ENCODE measurements at places on chromosomes 5 and 9.

DNA sequence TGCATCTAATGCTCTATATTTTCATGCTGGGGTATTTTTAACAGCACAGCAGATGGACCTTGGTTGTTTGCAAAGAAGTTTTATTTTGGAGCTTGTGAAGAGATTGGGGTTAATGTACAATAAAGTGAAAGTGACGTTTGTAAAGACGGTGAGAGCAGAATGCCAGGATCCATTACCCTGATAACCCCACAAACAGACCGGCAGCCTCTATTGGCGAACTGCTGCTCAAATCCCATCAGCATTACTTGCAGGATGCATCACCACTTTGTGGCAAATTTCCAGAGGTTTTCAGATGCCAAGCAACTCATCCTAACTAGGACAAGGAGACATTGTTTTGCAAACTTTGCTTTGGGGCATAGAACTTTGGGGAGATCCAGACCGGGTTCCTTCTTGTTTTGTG, 383.3 kb upstream of the ZNF462 start:
- no peak for DNase-seq

DNA sequence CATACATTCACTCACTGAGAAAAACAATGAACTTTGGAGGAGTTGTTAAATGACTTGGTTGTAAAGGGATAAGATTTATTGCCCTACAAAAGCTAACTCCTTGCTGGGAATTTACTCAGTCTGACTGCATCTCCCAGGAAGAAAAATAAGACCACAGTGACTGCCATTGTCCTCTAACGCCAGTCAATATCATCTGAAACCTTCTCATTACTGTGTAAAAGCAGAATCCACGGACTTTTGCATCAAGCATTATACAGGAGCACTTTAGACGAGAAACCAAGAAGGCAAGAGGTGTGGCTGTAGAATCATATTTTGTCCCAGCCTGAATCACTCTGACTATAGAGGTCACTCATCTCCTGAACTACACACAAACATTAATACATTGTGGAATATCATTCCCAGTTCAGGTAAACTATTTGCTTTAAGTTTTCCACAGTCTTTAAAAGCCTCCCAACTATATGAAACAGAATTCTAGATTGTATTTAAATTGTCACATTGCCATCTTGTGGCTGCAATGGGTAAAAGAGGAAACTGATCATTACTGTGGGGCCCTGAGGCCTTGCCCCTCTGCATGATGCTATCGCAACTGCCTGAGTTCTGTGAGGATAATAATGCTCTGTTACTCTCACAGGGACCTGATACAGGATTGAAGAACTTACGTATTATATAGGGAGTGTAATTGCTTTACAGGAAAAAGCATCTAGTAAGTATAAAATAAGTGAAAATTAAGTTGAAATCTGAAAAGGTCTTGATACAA, 142.9 kb downstream of the SLCO4C1 start:
- no peak for DNase-seq

- no peak for DNase-seq
Measured at GRCh38 chr5:32562843-32563242, 22.5 kb upstream of the SUB1 start.

DNA sequence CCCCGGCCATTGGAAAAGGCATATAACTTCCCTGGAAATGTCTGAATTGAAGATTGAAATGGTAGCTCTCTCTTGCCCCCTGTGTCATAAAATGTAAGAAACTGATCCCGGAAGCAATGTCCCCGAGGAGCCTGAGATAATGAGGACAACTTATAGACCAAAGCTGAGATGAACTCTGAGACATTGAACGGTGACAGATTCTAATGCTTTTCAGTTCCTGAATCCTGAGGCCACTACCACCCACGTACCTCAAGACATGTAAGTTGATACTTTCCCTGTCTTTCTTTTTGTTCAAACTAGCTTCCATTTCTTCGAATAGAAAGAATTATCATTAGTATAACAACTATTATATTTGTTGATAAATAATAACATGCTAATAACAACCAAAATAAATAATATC, 51.0 kb downstream of the KIF4B start:
- no peak for DNase-seq

DNA sequence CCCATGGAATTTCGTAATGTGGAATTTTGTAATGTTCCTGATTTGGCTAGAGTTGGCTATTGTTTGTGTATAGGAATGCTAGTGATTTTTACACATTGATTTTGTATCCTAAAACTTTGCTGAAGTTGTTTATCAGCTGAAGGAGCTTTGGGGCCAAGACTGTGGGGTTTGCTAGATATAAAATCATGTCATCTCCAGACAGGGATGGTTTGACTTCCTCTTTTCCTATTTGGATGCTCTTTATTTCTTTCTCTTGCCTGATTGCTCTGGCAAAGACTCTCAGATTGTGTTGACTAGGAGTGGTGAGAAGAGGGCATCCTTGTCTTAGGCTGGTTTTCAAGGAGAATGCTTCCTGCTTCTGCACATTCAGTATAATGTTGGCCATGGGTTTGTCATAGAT, 91.0 kb downstream of the NNT start:
- no peak for DNase-seq

- peak; percentile 45 for DNase-seq
Measured at GRCh38 chr5:61409568-61409967, 77.5 kb downstream of the ZSWIM6 start.

- no peak for DNase-seq
Measured at GRCh38 chr5:77452351-77452750, 39.8 kb downstream of the WDR41 start.

- DNase-seq: peak; percentile 48
Measured at GRCh38 chr5:173283318-173284288, 44.6 kb downstream of the STC2 start.

GRCh38 chr5:78560000-78560855, 88.3 kb downstream of the LHFPL2 start:
- no peak for DNase-seq
